ENCODE measurements at places on chromosomes 5 and 9.

GRCh38 chr5:77499441-77499840 is 7.3 kb upstream of the WDR41 start:
- DNase-seq = no peak

- DNase-seq = no peak
Measured at GRCh38 chr5:84091127-84091799, 293.4 kb downstream of the EDIL3 start.

DNA sequence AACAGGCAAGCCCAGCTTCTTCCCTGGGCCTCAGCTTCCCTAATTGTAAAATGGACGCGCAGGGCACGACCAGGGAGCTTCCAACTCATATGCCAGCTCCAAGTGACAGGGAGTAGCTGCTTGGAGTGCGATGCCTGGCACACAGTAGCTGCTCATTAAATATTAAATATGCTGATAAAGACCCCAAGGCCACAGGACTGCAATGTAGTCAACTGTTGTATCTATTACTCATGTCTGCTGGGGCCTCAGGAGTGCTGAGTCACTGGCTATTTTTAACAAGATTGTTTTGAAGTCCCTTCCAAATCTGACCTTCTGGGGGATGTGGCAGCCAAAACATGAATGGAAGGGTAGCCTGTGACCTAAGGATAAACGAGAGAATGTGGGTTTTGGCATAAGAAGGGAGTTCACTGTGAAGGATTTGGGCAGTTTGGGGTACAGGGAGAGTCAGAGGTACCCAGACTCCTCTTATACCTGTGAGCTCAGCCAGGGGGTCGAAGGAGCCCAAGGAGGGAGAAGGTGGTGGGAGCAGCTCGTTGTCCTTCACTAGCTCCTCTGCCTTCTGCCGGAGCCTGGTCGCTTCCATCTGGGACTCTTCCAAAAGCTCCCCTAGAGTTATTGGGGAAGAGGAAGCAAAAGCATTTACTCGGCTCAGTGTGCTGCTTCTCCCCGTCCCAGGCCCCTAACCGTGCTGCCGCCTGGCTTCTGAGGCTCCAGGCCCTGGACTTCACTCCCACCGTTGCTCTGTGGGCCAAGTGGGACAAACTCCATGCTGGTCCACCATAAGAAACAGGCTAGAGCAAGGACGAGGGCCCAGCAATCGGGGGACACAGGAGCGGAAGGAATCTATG is 17.5 kb downstream of the TNIP1 start:
- no peak for DNase-seq

DNA sequence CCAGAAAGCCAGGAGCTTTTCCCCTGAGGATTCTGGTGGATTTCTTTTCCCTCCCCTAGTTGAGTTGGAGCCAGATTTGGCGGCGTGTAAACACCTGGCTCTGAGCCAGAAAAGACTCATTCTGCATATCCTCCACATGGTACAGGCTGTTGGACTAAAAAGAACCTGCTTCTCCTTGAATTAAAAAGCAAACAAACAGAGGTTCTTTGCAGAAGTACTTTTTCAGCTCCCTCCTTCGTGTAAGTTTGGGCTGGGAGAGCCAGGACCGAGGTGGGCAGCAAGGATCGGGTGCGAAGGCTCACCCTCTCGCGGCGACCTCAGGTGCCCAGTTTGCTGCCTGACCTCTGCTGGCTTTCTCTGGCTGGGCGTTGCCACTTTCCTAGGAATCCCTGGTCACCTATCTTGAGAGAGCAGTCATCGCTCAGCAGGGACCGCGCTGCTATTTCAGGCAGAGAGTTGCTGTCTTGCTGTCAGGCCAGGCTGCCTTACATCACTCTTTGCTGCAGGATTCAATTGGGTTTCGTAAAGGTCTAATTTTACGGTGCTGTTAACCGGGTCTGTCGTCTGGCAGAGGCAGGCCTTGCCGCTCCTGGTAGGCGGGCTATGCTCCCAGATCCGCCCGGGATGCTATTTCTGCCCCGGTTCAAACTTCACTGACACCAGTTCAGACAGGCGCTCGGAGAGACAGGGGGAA is 3.2 kb downstream of the PAPPA start:
- DNase-seq = no peak

DNA sequence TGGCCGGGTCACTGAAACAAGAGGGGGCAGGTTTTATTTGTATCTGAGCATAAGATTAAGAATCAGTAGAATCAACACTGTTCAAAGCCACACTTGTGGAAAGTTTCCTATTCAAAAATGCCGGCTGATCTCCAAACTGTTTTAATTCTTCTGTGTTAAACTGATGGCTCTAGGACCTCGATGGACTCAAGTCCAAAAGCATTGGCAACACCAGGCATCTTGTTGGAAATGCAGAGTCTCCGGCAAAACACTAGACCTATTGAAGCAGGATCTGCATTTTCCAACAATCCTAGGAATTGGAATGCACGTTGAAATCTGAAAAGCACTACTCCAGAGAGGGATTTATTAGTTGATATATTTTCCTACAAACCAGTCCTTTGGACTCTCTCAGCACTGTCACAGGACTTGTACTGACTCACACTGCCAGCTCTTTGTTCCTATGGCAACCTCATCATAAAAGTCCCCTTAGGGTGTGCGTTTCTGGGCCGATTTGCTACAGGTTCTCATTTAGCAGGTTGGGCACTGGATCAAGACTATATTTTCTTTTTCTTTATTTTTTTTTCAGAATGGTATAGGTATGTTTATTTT is 48.1 kb upstream of the PCA3 start:
- DNase-seq = no peak

DNA sequence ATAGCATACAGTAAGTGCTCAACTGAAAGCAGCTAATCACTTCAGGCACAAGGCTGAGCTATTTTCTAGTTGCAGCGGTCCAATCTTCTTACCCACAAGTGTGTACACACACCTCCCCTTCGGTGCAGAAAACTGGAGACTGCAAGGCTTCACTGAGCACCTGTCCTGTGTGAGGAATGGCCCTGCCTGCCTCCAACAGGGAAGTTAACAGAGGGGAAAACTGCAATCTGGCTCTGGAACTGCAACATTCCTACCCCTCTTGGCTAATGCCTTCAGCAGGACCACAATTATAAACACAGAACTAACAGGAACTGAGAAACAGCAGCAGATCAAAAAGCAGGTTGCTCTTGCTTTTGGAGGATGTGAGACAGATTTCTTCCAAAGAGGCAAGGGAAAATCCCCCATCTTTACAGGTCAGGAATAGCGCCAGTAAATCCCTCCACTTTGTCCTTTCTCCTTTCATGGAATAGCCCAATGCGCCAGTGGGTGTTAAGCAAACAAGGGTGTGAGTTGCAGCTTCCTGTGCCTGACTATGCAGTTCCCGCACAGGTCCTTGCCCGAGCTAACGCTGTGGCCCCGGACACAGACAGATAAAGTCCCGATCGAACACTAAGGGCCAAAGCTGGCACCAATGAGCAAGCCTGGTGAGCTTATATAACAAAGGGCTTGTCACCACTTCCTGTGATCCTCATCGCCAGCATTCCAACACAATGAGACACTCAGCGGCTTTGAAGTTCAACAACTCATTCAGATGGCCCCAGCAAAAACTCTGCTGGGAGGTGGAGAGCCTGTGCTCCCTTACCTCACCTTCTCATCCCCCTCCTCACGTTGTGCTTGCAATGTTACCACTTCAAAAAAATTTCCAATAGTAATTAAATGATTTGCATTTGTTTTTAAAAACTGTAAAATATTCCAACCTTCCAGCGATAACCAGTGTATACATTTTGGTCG is 21.5 kb downstream of the SHB start:
- DNase-seq = no peak

GRCh38 chr5:163437309-163438182 is at the start of gene CCNG1:
TSS of gene CCNG1 (plus strand) at chr5:163437595. CDS start at chr5:163439257, 1,662 bp downstream.
- DNase-seq = peak; percentile 78

- DNase-seq = no peak
Measured at GRCh38 chr9:4923580-4924544, 61.2 kb upstream of the JAK2 start.

DNA sequence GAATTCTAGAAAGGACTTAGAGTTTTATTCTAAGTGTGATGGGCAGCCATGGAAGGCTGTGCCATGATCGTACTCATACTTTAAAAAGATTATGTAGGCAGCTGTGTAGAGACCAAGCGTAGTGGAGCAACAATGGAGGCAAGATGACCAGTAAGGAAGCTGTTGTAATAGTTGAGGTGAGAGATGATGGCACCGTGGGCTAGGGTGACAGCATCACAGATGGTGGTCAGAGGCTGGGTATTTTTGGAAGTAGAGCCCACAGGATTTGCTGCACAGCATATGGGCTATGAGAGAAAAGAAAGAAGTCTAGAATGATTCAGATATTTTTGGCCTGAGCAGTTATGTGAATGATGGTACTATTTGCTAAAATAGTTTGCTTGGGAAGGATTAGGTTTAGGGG is 7.7 kb downstream of the ARHGAP26 start:
- no peak for DNase-seq

DNA sequence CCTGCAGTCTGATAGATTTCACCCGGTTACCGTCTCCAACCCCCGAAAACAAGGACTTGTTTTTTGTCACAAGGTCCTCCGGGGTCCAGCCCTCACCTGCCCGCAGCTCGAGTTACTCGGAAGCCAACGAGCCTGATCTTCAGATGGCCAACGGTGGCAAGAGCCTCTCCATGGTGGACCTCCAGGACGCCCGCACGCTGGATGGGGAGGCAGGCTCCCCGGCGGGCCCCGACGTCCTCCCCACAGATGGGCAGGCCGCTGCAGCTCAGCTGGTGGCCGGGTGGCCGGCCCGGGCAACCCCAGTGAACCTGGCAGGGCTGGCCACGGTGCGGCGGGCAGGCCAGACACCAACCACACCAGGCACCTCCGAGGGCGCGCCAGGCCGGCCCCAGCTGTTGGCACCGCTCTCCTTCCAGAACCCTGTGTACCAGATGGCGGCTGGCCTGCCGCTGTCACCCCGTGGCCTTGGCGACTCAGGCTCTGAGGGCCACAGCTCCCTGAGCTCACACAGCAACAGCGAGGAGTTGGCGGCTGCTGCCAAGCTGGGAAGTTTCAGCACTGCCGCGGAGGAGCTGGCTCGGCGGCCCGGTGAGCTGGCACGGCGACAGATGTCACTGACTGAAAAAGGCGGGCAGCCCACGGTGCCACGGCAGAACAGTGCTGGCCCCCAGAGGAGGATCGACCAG is 121.3 kb downstream of the DAB2IP start:
- no peak for DNase-seq

DNA sequence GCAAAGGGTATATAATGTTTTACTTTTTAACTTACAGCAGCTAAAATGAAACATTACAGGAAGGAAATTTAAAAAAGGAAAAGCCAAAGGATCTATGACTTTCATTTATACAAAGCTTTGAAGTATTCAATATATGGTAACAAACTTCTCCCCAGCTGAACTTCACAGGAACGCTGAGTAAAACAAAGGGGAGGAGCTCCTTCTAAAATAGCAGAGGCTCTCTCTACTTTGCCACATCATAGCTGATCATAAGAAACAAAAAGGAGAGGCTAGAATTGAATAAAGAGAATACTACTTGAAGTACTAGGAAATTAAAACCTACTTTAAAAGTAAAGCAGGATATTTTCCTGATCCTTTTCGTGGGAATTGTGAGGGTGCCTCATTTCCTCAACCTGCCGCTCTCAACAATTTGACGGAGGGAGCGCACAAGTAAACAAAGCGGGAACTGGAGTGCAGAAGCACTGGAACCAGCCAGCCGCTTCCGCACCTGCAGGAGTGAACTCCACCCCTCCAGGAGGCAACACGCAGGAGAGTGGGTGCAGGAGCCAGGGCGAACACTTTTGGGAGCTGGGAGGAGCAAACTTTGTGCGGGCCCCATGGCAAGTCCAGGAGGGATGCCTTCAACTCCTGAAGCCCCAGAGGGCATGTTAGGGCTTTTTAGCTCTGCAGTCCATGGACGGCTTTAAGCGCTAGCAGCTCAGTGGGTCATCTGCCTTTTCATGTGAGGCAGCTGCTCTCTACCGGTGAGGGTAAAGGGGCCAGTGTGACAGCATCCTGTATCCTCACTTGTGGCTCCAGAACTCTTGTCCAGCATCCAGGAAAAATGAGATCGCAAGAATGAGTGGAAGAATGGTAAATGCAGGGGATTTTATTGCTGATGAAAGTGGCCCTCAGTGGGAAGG is 757.4 kb downstream of the PTPRD start:
- no peak for DNase-seq

DNA sequence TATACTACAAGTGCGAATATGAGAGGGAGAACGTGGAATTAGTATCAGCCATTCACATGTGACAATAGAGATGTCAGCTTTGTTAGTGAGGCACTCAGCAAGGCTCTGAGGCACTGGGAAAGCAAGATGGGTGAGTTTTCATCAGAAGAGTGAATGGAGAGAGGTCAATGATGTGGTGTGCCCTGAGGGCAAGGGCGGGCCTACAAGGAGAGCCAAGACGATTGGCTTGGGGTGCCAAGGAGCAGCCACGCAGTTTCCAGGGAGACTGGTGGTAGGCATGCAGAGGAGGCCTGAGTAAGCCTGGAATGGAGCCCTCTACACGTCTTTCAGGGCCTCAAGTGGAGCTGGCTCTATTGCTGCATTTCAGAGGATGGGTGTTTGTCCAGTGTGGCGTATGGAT is 24.7 kb downstream of the BTF3 start:
- no peak for DNase-seq

- no peak for DNase-seq
Measured at GRCh38 chr5:157612581-157612980, 37.0 kb upstream of the ADAM19 start.

DNA sequence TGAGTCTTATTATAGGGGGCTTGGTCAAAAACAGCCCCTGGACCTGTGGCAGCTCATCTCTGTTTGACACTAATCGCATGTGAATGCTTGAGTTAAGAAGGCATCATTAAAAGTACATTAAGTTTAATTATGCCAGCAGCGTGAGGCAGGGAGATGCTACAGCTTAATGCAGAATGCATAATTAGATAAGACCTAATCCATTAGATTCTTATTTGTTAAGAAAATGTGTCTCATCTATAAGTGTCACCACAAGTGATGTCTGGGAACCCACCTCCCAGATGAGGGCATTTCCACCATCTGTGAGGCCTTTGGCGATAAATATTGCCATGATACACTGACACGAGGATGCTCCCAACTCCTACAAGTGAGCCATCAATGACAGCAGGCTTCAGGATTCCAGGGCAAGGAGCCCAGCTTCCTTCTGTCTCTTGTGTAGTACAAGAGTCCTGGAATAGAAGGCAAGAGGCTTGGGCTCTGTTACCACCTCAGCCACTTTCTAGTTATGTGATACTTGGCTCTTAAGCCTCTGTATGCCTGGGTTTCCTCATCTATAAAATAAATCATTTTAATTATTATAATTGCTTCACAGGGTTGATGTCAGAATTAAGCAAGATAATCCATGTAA is 202.7 kb downstream of the FAM114A2 start:
- no peak for DNase-seq

DNA sequence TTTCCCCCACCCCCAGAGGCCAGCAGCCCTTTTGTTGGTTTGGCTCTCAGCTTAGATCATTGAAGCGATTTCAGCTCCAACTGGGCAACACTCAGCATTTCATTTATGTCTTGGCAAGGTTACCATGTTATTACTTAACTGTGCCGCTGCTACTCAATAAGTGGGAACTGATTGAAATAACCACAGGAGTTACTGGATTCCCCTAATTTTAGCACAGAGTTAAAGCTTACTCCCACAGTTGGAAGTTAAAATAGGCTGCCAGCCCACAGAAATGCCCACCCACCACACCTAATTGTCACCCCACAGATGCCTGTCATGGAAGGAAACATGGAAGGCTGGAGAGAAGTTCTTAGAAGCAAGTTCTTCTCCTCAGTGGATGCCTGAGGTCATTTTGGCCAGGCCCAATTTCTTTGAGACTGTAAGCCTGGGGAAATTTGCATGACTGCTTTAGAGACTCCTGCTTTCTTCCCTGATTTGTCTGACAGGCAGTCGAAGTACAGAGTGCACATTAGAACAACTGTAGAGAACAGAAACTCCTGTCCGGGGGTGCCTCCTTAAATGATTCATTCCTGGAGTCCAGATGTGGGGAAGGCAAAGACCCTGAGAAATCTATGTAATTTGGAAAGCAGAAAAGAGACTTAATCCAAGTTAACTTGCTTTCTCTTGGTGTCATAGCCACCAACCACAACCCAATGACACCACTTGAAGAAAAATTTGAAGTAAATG is 370.0 kb downstream of the ZSWIM6 start:
- no peak for DNase-seq
